ENCODE measurements at places on chromosomes 3 and 15.

GRCh38 chr15:96234109-96234892 is 96.2 kb upstream of the NR2F2 start:
- DNase-seq = no peak

DNA sequence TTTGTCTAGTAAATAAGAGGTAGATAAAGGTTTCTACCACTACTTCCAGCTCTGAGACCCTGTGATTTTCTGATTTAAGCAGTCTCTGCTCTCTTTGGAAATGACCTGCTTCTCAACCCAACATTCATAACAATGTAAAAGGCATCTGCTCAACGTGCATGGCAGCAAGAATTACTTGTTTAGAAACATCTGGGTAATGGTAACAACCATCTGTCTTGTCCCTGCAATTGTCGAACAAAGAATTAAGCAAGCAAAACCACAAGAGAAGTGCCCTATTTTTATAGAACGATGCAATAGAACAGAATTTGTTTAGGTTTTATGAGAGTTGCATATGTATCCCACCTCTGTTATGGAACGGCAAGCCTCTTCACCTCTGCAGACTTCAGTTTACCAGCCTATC is 7.1 kb upstream of the FSIP1 start:
- DNase-seq = no peak

GRCh38 chr3:13332740-13333139 is 87.4 kb downstream of the NUP210 start:
- DNase-seq = no peak

DNA sequence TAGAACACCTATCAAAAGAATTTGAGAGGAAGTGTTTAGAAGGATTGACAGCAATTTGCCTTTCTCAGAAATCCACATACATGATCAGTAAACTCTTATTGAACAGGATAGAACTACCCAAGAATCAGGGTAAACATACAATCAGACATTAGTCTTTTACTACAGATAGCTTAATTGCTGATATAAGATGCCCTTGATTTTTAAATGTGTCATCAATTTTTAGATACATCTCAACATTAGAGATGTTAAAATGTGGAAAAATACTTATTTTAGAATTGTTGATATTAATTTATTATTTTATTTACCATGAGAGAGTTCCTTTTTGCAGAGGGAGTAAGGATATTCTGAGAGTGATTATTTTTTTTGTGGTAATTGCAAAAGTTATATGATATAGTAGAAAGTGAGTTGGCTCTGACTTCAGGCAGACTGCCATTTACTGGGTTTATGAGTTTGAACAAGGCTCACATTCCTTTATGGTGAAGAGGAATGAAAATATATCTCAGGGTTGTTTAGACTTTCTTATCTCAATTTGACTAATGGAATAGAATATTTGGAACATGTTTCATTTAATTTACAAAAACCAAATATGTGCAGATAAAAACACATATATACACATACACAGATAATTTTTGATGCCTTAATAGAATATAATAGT is 302.8 kb upstream of the GOLIM4 start:
- DNase-seq = no peak

DNA sequence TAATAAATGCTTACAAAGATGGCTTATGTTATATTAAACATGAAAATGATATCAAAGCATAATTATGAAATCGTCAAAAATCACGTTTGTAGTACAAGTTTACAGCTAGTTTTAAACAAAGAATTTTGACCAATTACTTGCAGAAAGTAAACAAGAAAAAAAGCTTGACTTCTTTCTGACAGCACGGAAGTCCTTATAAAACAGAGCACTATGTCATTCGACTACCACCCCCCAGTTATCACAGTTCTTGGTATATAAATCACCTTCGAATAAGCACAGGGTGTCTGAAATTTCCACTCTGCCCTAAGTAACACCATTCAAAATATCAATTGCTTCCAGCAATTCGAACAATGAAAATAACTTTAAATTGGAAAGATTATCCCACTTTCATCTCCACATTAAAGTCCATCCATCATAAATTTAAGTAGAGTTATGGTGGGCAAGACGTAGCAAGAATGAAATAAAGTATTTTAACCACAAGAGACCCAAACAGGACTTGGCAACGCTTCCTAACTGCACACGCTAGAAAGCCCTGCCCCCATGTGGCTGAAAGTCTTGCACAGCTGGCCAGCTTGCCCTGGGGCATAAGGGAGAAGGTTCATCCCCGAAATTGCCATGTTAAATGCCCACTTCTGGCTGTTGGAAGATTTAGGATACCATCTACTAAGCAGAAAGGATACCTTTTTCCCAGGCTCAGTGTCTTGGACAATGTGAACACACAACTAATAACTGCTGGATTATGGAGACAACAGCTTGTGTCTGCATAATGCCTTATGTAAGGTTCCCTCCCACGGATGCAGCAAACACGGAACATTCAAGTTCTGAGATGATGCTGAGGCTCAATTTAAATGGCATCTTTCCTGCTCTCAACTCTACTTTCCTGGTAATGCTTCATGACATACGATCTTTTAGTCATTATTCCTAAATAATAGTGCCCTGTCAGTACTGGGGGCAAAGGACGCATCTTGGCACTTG is 116.4 kb upstream of the TJP1 start:
- DNase-seq = no peak

- DNase-seq = no peak
Measured at GRCh38 chr3:141255137-141255845, 23.7 kb downstream of the PXYLP1 start.

DNA sequence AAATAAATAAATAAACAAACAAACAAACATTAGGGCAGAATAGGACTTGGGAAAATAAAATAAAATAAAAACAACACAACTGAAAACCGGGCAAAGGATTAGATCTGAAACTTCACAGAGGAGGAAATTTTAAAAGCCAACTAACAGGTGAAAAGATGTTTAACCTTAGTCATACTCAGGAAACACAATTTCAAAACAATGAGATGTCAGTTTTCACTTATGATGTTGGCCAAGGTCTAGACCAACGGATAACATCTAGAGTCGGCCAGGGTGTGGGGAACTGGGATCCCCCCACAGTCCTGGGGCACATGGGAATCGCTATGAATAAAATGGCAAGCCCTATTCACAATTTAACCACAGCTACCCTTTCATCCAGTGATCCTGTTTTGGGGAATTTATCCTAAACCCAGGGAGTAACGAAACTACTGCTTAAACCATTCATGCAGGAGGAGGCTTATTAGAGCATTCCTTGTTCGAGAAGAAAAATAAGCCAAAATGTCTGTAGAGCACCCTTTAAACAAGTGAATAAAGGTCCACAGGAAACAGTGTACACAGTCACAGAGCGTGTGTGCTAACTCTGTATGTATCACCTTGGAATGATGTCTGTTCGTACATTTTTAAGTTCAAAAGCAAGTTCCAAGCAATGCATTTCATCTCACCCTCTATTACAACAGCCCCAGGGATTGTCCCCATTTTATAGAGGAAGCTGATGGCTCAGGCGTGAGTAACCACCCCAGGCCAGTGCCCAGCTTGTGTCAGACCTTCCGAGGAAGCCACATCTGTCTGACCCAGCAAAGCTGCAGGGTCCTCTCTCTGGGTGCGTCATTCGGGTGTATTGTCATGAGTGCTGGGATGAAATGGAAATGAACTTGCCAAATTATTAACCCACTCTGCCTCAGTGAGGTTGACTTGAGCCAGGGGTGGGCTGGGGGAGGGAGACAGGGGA is 6.3 kb upstream of the ANPEP start:
- DNase-seq = no peak

DNA sequence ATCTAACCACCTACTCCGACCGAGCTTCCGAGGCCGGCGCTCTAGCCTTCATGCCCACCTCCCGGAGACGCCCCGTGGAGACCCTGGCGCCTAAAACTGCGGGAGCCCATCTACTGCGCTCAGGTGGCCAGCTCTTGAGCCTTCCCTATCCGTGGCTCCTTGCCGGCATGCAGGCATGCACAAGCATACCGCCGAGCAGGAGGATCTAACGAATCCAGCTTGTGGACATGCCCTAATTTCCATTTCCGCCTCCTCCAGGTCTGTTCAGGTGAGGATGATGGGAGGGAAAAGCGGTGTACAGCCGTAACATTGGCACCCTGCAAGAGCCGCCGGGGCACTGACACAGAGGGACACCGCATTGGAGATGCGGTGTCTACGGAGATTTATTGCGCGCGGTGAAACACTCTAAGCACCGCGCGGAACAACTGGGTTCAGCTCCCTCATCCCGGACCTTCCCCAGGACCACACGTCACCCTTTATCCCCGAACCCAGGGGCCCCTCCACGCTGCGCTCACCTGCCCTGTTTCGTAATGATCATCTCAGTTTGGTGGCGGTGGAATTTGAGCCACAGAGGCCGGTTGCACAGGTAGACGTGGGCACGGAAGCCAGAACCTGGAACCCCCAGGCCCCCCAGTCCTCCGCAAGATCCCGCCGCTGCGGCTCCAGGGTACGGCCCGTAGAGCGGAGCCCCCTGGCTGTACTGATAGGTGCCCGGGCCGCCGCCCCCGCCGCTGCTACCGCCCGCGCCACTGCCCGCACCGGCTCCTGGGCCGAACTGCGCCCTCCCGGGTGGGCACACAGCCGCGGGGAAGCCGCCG is 1.0 kb downstream of the EOMES start:
- DNase-seq = no peak

- DNase-seq = no peak
Measured at GRCh38 chr3:188574885-188575284, 420.9 kb downstream of the LPP start.

DNA sequence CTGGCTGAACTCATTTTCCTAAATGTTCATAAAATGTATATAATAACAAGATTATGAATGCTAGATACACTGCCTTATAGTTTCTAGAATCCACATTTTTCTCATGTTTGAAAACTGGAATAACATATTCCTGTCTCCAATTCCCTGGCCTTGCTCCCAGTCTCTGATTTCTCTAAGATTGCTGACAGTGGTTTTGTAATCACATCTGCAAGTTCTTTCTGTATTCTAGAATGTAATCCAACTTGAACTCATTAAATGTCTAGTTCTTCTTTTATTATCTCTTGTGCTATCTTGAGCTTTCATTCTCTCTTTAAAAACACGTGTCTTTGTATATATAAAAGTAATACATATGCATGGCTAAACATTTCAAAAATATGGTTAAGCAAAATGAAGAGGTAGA is 215.2 kb upstream of the ADAMTS9 start:
- no peak for DNase-seq

GRCh38 chr15:59420986-59421618 is 16.9 kb upstream of the FAM81A start:
- no peak for DNase-seq

DNA sequence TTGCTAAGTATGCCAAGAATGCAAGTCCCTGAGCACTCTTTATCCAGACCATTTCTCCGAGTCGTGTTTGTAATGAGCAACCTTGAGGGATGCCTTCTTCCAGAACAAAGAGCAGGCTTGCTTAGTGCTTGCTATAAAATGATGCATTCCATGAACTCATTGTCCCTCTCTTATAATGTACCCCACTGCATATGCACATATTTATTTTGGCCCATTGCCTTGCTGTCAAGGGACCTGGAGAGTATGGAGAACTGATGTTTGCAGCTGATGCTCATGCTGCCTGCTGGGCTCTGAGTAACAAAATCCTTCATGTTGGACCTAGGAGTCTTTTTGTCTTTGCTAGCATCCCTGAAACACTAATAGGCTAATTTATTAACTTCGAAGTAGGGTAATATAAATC is 97.8 kb upstream of the AADACL2 start:
- DNase-seq = no peak

DNA sequence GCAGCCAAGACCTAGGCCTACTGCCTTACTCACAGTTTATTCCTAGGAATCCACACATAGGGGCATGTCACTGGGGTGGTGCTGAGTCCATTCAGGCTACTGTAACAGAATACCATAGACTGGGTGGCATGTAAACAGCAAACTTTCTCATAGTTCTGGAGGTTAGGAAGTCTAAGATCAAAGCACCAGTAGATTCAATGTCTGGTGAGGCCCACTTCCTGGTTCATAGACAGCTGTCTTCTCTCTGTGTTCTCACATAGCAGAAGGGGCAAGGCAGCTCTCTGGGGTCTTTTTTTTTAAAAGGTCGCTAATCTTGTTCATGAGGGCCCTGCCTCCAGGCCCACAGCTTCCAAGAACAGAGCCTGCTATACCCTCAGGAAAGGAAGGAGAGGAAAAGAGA is 113.9 kb upstream of the MANF start:
- DNase-seq = no peak

- no peak for DNase-seq
Measured at GRCh38 chr3:174639970-174640369, 219.2 kb upstream of the NAALADL2 start.

- no peak for DNase-seq
Measured at GRCh38 chr3:14406336-14406735, 3.9 kb downstream of the SLC6A6 start.

- no peak for DNase-seq
Measured at GRCh38 chr3:48598323-48599076, 3.4 kb upstream of the COL7A1 start.

- DNase-seq = no peak
Measured at GRCh38 chr15:89067751-89068150, 20.5 kb upstream of the ABHD2 start.

GRCh38 chr3:88282528-88283241 is 132.9 kb downstream of the C3orf38 start:
- no peak for DNase-seq

DNA sequence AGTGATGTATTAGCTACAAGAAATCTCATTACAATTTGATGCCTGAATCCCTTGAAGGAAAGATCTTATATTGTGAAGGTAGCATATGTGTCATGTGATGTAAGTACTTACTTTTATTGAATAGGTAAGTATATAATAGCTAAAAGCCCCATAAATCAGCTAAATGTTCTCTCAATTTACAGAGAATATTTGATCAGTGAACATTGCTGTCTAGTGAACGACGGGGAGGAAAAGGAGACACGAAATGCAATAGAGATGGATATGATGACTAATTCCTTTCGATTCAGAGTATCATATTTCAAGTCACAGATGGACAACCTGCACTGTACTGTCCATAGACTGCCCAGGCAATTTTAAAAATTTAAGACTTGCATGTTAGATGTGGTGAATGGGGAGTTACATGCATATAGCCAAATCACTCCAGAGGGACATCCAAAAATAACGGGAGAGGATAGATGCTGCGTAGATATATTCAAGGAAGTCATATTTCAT is 462.1 kb upstream of the CDIN1 start:
- no peak for DNase-seq

DNA sequence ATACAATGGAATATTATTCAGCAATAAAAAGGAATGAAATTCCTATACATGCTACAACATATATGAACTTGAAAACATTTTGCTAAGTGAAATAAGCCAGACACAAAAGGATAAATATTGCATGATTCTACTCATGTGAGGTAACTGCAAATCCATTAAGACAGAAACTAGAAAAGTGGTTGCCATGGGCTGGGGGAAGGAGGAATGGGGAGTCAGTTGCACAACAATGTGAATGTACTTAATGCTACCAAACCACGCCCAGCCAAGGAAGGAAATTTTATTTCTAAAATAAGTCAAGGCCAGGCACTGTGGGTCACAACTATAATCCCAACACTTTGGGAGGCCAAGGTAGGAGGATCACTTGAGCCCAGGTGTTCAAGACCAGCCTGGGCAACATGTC is 9.8 kb upstream of the GMPPB start:
- DNase-seq = no peak

All from stimulated activated CD8-positive, alpha-beta memory T cell treated with anti-CD3 and anti-CD28 coated beads, Interleukin-2, amount 100 ng/mL, for 48 hours (primary cell).